ENCODE measurements at places on chromosomes 1 and 21.

- no peak for DNase-seq
These were observed 38.1 kb downstream of the HSD3B2 start for GRCh38 chr1:119453021-119453420.

- DNase-seq: no peak
These were observed 412.6 kb downstream of the PRDM2 start for GRCh38 chr1:14112613-14113012.

- peak; percentile 17 for DNase-seq
These were observed 2.9 kb downstream of the TATDN3 start for GRCh38 chr1:212794561-212795014.

GRCh38 chr1:18320051-18320450, 160.7 kb upstream of the KLHDC7A start:
- DNase-seq: no peak

GRCh38 chr21:41656946-41657525, 109.8 kb downstream of the RIPK4 start:
- no peak for DNase-seq

DNA sequence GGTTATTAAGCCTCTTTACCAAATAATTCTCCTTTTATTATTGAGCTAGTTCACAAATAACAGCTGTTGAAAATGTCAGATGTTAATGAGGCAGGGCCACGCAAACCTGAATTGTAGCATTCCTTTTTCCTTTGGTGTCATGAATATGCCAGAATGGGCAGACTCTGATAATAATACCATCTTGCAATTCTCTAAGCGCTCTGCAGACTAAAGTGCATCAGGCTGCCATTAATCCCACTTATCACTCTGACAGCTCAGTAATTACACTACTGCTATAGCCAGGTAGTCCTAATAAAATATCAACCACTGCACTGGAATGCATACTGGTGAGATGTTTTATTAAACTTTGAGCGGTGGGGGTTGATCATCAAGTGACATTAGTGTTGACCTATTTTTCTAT, 177.7 kb downstream of the DPYD start:
- no peak for DNase-seq
